ENCODE measurements at places on chromosomes 4 and X.

GRCh38 chr4:173411106-173411693, 12.3 kb upstream of the SCRG1 start:
- DNase-seq: no peak

GRCh38 chr4:78558410-78558809, 6.8 kb downstream of the ANXA3 start:
- DNase-seq: no peak

- DNase-seq: no peak
Measured at GRCh38 chr4:158850800-158851644, 82.2 kb downstream of the FNIP2 start.

DNA sequence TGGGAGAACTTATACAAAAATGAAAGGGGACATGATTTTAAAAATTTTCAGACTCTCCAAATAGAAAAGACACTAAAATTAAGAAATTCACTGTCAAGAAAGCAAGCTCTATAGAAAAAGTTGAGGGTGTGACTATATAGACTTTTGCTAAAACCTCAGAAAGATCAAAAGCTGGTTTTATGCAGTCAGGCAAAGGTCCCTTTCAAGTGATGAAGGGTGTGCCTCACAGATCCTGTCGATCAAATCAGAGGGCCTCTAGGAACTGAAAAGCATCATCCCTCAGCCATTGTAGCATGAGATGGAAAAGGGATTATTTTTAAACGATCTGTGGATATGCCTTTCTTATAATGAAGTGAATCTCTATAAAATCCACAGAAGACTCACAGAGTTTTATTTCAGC, 116.5 kb downstream of the FAM13A start:
- no peak for DNase-seq

DNA sequence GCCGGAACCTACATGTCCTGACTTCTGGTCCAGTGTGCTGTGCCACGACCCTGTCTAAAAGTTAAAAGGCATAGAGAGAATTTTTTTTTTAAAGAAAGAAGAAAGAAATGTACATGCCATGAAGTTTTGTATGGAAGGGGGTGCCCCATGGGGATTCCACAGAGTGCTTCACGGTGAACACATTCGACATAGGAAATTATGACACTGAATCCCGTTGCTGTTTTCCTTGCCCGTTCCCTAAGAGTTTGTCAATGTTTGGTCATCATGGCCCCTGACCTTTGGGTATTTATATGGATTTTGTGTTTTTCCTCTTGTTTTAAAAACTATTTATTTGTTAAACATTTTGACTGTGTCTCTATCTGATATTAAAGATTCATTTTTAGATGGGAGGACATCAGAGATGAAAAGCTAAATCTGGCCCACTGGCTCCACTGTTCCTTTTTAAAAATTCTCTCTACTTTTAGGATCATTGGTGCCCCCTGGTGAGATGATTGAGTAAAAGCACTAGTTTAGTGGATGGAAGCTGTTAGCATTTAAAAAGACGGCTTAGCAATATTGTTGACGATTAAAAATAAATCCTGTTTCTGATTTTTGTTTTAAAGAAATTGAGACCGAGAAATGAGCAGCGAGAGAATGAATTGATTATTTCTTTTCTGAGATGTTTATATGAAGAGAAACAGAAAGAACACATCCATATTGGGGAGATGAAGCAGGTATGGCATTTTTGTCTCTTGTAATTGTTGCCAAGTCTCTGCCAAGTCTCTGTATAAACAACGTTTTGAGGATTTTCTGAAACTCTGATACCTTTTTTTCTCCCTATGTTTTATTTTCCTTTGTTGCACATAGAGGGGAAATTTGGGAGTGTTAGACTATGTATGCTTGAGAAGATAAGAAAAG, 75.0 kb downstream of the PTTG2 start:
- no peak for DNase-seq

- DNase-seq: no peak
Measured at GRCh38 chr4:16573206-16573605, 325.2 kb downstream of the LDB2 start.

- DNase-seq: no peak
Measured at GRCh38 chrX:23930894-23931604, 23.2 kb downstream of the CXorf58 start.

DNA sequence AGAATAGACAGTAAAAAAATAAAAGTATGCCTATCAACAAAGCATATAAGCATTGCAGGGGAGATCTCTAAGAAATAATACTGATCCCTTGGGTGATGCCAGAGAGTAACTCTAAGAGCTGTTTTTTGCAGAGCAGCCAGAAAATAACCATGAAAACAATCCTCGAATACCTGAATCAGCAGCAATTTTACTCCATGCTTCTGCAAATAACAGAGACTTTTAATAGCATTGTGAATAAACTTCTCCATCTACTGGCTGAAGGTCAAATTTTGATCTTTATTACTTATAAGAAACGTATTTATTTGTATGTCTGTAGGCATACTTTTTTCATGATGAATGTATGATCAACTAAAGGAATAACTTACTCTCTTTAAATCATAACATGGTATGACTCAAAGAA, 334.5 kb downstream of the GALNTL6 start:
- DNase-seq: no peak

DNA sequence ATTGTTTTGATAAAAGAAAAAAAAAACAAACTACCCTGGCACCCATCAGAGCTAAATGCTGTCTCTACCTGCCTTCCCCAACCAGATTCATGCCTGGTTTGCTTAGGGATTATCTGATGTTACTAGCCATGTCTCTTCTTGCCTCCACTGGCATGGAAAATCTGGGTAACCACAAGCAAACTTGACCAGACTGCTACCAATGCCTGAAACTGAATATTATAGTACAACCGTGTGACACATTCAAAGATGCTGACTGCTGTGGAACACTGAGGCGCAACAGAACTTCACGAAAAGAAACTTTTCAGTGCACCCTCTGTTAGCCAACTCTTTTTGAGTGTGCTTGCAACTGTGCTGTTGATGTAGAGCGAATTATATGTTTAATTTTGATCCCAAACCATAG, 228.1 kb downstream of the CBR4 start:
- no peak for DNase-seq

- no peak for DNase-seq
Measured at GRCh38 chrX:154542723-154543424, 3.8 kb downstream of the G6PD start.

- no peak for DNase-seq
Measured at GRCh38 chrX:11080741-11081305, 30.3 kb upstream of the HCCS start.

- DNase-seq: no peak
Measured at GRCh38 chr4:76513482-76513881, 78.5 kb downstream of the SHROOM3 start.

GRCh38 chrX:66110112-66110511, 53.9 kb upstream of the HEPH start:
- DNase-seq: no peak

DNA sequence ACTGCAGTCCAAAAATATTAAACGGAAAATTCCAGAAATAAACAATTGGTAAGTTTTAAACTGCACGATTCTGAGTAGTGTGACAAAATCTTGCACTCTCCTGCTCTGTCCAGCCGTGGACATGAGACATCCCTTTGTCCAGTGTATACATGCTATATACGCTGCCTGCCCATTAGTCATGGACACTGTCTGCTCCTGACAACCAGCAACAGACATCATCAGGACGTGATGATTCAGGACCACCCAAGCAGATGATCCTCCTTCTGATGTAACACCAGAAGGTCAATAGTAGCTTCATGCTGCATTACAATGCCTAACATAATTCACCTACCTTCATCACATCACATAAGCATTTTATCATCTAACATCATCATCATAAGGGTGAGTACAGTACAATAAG, 36.3 kb downstream of the ATRX start:
- DNase-seq: no peak

DNA sequence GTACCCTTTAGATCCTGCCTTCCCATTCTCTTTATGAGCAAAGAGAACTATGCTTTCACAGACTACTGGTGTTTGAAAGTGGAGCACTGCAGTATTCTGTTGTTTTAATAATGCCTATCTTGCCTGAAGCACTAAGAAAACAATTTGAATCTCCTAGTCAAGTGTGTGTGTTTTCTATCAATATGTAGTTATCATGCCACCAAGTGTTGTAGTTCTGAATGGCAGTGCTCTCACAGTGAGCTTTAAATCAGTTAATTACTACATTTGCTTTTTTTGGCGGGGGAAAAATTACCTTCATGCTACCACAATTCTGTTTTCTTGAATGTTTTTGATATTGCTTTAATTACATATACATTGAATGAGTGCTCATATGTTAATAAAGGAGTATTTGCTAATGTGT, 143.6 kb upstream of the FAM47A start:
- DNase-seq: no peak

GRCh38 chr4:21596521-21596920, 352.1 kb downstream of the KCNIP4 start:
- DNase-seq: no peak

- DNase-seq: no peak
Measured at GRCh38 chr4:100555611-100556337, 38.0 kb upstream of the EMCN start.

GRCh38 chrX:111467896-111468295, 43.5 kb upstream of the SERTM2 start:
- no peak for DNase-seq

DNA sequence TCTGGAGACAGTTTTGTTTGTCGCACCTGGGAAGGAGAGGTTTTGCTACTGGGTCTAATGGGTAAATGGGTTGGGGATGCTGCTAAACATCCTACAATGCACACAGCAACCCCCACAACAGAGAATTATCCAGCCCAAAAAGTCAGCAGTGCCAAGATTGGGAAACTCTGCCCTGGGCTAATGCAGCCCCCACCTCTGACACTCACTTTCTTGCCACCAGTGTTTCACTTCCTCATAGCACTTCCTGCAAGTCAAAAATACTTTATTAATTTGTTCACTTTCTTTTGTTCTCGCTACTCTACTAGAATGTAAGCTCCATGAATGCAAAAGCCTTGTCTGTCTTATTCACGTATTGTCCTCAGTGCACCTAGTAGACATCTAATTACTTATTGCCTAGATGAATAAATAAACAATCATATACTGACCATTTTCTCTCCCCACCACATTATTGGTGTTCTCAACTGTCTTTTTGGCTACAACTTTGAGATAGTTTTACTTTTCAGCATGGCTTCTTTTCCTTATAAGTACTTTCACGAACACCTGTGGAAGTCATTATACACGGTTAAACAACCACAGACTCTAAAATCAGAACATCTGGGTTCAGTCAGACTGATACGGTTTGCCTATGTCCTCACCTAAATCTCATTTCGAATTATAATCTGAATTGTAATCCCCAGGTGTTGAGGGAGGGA, 82.0 kb upstream of the PITX2 start:
- no peak for DNase-seq

GRCh38 chrX:103640401-103641155, 11.8 kb downstream of the TCEAL1 start:
- no peak for DNase-seq

DNA sequence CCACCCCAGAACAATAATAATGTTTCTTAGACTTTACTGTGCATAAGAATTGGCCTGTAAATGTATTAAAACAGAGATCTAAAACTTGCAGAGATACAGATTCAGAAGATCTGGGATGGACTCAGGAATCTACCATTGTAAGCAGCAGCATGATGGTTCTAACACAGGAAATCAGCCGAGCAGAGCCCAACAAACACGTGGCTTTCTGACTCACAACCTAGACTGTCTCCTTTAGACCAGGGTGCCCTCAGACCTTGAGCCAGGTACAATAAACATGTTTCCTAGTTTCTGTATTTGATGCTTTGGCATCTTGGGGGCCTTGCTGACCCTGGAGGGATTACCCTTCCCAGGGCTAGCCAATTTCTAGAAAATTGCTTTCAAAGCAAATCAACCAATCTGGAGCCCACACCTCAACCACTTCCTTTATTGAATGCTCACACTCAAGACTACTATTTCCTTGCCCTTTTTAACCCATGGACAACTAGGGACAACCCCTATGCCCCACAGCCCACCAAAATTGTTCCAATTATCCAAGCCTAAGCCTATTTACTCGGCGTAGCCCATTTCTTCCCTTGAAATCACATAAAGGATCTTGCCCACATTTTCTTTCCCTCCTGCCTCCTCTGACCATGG, 80.5 kb downstream of the TBC1D9 start:
- DNase-seq: no peak

DNA sequence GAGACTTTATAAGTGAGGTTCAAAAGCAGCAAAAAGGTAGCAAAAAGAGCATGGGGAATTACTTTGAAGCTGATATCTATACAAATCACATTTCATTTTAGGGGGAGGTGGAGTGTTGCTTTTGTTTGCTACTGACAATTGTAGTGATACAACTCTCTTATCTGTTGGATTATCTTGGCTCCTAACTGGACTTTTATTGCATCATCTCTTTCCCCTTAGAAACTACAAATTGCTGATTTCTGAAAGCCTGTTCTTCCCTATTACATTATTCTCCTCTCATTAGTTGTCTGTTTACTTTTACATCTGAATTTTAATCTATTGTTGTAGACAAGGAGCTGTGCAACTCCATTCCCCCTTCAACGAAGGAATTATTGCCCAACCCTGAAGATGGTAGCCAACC, 75.0 kb upstream of the GNPDA2 start:
- DNase-seq: no peak

- DNase-seq: no peak
Measured at GRCh38 chrX:115173181-115173580, 16.0 kb upstream of the RBMXL3 start.

DNA sequence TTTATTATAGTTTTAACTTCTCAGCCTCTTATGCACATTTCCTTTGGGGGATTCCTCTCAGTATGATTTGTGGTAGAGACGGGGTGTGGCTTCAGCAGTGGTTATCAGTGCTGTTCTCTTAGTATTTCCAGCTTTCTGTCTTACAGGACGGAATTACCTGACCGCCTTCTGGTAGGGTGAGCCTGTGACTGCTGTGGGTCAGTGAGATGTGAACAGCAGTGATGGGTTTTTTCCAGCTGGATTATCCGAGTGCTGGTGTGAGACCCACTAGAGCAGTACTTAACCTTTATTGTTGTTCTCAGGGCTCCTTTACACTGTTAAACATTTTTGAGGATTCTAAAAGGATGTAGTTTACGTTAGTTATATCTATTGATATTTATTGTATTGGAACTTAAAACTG, 135.2 kb downstream of the SLIT2 start:
- no peak for DNase-seq

DNA sequence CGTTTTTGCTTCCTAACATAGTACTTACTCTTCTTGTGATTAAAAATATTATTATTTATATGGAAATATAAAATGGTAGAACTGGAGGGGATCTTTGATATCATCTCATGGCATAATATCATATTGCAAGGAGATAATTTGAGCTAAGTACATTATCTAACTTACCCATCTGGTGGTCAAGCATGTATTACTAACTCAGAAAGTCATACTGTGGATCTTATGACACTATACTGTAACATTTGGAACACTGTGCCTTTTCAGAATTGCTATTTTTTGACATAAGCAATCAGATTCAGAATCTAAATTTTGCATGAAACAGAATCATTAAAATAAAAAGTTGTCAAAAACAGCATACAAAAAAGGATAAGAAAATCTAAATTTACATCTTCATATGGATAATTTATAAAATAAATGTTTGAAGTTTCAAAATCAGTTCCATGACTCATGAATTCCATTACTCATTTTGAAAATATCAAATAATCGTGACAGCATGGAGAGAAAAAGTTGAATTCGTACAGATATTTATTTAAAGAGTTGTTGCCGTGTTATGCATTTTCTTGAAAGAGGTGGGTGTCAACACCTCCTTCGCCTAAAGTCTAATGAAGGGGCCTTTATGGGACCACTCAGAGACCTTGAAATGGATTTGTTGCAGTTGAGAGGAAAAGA, 928.1 kb downstream of the PDHA2 start:
- no peak for DNase-seq

Measured in stimulated activated CD4-positive, alpha-beta T cell treated with anti-CD3 and anti-CD28 coated beads, Interleukin-4, amount 100 ng/mL, for 48 hours (primary cell).